Thymus (tissue), 14 donors: ENCODE measurements at places on chromosomes 3 and 15. TPM values are rescaled to one million over a fixed set of nuclear protein-coding genes. Genes with fewer than 3 reads are reported as not detected.

GOLGA6A gene
- total RNA-seq: 0.09 TPM

RAB11A gene
- 119 TPM for total RNA-seq

CCR3 gene
- 0.33 TPM for total RNA-seq

ALDH1A2 gene
- 17.8 TPM for total RNA-seq

CCNB2 gene
- total RNA-seq: 75.1 TPM

MITF gene
- 4.8 TPM for total RNA-seq

TRANK1 gene
- total RNA-seq: 19.0 TPM

CHRNA7 gene
- 0.61 TPM for total RNA-seq
